Astrocyte (in vitro differentiated cells and primary cell): ENCODE measurements at places on chromosomes 11 and 22. TPM values are rescaled to one million over a fixed set of nuclear protein-coding genes. Genes with fewer than 3 reads are reported as not detected.

Gene MPZL3
- total RNA-seq = 8.2 and 8.5 TPM in 2 replicates

Gene SLC25A18
- 0.48 and 0.55 TPM in 2 replicates for total RNA-seq

Gene OR51B5
- not detected in 2 replicates for total RNA-seq

- DNase-seq = no peak
Observed at GRCh38 chr11:126492331-126493082, 137.0 kb downstream of the ST3GAL4 start.

DNA sequence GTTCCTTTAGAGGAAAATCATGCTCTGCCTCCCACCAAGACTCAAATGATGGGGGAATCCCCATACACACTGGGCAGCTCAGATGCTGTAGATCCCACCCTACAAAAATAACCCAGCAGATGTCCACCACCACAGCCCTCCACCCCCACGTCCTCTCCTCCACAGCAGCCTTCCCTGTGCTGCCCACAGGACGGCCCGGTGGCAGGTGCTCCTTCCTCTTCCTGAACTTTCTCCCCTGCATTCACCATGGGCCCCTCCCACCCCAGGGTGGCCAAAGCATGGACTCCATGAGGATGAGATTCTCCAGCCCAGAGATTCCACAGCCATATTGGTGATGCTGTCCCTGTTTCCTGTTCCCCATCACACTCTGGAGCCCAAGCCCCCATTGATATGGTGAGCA is 368.3 kb downstream of the CADM1 start:
- DNase-seq = no peak

GRCh38 chr11:120863359-120863758 is 160.5 kb upstream of the TBCEL start:
- peak; percentile 39 for DNase-seq

DNA sequence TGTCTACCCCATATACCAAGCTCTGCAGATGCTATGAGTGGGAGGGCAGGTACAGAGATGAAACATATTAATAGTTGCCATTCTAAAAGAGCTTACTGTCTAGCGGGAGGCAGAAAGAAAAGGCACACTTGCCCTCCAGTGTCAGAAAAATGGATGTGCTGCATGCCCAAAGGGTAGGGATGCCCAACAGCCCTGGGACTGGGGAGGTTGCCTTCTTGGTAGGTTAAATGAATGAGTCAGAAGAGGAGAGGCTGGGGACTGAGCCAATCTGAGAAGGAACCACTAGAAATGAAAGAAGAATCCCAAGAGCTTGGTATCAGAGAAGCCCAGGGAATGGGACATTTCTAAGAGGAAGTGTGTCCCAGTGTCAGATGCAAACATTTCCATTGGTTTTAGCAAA is 1.2 kb downstream of the BIRC3 start:
- no peak for DNase-seq

DNA sequence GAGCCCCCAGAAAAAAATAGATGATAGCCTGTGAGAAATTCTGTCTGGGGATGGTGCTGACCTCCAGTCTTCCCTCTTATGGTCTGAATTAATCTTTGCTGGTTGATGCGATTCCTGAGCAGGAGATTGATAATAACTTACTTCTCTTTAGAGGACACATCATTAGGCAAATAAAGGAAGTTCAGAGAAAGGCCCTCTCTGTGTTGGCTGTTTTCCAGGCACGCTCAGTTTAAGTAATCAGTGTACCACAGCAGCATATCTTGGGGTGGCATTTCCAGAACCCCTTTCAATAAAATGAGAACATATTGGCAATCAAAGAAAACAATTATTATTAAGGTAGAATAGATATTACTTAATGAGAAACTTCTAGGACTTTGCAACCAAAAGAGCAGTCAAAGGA is 1129.3 kb upstream of the RAG2 start:
- DNase-seq = no peak

- peak; percentile 84 for DNase-seq
Observed at GRCh38 chr22:31680861-31681341, 18.9 kb upstream of the PISD start.
